Epithelial cell of umbilical artery (primary cell): ENCODE measurements at places on chromosomes 2 and 18. TPM values are rescaled to one million over a fixed set of nuclear protein-coding genes. Genes with fewer than 3 reads are reported as not detected.

Gene UGT1A1
- total RNA-seq, result not detected in 2 replicates

Gene MAB21L4
- total RNA-seq, result not detected in 2 replicates

Gene GNLY
- not detected in 2 replicates for total RNA-seq

Gene TUBB8B
- total RNA-seq, result not detected in 2 replicates

Gene MYL12A
- total RNA-seq, result 1,280 and 1,623 TPM in 2 replicates

Gene EIF5B
- total RNA-seq, result 13.5 and 23.7 TPM in 2 replicates

Gene HNRNPLL
- 38.7 and 55.8 TPM in 2 replicates for total RNA-seq

Gene FAM161A
- 1.3 and 3.8 TPM in 2 replicates for total RNA-seq

Gene TIGD1
- total RNA-seq, result 1.6 and 2.0 TPM in 2 replicates

Gene ARHGAP15
- total RNA-seq, result not detected in 2 replicates

Gene CYTIP
- total RNA-seq, result not detected in 2 replicates

Gene NXPH2
- total RNA-seq, result 0.32 TPM in 1 of 2 replicates, not detected in the other

Gene SH3RF3
- 2.9 and 6.1 TPM in 2 replicates for total RNA-seq
